Ovary (tissue), 10 donors: ENCODE measurements at places on chromosomes 4 and X.
A peak's percentile ranks its signal among the peaks of the same experiment; 100 is the strongest.

GRCh38 chr4:34245276-34245675 is 1999.0 kb downstream of the ARAP2 start:
- no peak overlapping the region for H3K4me3 ChIP-seq
- no peaks in the 10 kb centered on the region for H3K4me1 ChIP-seq
- DNase-seq = no peak
- H3K27ac ChIP-seq = no peak overlapping the region
- H3K27me3 ChIP-seq = no peaks in the 10 kb centered on the region
- no peaks in the 10 kb centered on the region for H3K36me3 ChIP-seq

DNA sequence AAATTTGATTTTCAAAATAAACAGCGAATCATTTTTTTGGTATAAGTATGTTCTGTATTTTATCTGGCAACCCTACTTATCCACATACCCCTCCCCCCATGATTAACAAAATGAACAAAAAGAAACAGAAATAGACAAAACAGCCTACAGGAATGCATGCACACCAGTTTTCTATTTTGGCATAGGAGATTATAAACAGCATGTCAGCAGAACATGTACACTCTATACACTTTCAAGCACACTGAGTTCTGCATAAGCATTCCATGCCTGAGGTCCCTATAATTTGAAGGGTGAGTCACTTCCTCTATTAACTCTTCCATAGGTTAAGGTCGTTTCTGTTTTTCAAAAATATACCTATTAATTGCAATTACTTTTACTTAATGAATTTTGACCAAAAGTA is 28.0 kb upstream of the ZNF280C start:
- no peaks in the 10 kb centered on the region for H3K36me3 ChIP-seq
- H3K4me1 ChIP-seq = no peaks in the 10 kb centered on the region
- no peak overlapping the region for H3K4me3 ChIP-seq
- H3K27ac ChIP-seq = no peak overlapping the region

GRCh38 chr4:7933651-7934510 is 5.8 kb downstream of the AFAP1 start:
- no peak for DNase-seq
- H3K4me1 ChIP-seq = peaks cover 7% of the 10 kb centered on the region
- H3K4me3 ChIP-seq = no peak overlapping the region
- no peaks in the 10 kb centered on the region for H3K27me3 ChIP-seq

DNA sequence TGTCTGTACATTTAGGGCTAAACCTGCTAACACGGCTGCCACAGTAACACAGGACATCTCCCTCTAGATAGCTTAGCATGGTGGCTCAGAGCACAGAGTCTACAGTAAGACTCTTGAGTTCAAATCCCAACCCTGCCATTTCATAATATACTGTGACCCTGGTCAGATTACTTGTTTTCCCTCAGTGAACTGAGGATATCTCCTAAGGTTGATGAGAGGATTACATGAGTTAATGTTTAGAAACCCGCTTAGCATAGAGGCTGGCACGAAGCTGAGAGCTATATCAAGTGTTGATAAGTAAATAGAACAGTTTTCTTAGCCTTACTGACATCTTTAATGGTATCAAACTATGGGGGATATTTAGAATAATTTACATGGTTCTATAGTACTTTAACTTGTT is 37.2 kb downstream of the CASP3 start:
- no peaks in the 10 kb centered on the region for H3K27me3 ChIP-seq

- H3K36me3 ChIP-seq = no peaks in the 10 kb centered on the region
- H3K4me1 ChIP-seq = no peaks in the 10 kb centered on the region
- no peaks in the 10 kb centered on the region for H3K27me3 ChIP-seq
- H3K4me3 ChIP-seq = no peak overlapping the region
Observed at GRCh38 chrX:34325460-34325859, 193.3 kb upstream of the FAM47A start.

DNA sequence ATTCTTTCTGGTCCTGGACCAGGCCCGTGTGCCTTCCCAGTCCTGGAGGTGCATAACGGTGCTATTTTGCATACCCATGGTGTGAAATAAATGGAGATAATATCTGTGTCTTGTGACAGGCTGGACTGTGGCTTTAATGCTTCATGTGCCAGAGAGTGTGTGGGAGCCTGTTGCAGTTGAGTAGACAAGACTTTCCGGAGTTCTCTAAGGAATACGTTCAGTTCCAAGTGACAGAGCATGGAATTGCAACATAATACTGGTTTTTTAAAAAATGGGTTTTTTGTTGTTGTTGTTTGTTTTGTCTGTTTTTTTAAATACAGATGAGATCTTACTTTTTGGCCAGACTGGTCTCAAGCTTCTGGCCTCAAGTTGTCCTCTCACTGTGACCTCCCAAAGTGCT is 74.0 kb downstream of the HPRT1 start:
- no peaks in the 10 kb centered on the region for H3K27me3 ChIP-seq
- no peak overlapping the region for H3K4me3 ChIP-seq
- no peak overlapping the region for H3K27ac ChIP-seq
- H3K36me3 ChIP-seq = no peaks in the 10 kb centered on the region

GRCh38 chr4:10697086-10697485 is 12.5 kb upstream of the CLNK start:
- no peaks in the 10 kb centered on the region for H3K27me3 ChIP-seq
- DNase-seq = no peak
- peaks cover 7% of the 10 kb centered on the region for H3K4me1 ChIP-seq
- no peak overlapping the region for H3K27ac ChIP-seq

DNA sequence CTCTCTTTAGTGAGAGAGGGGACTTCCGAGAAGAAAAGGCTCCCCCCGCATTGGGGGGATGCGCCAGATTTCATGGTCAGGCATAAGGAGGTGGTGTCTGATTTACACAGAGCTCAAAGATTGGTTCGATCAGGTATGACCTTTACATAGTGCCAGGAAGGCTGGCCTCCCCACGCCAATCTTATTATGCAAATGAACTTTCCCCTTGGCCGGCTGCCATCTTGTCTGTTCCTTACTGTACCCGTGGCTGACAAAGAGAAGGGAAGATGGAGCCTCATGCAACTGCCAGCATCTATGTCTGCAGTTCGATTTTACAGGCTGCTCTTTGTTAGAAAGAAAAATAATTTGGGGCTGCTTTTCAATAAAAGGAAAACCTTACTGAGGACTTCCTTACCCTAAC is 197.2 kb downstream of the GPM6A start:
- no peaks in the 10 kb centered on the region for H3K27me3 ChIP-seq
- H3K27ac ChIP-seq = no peak overlapping the region
- no peaks in the 10 kb centered on the region for H3K36me3 ChIP-seq
- no peak for DNase-seq

DNA sequence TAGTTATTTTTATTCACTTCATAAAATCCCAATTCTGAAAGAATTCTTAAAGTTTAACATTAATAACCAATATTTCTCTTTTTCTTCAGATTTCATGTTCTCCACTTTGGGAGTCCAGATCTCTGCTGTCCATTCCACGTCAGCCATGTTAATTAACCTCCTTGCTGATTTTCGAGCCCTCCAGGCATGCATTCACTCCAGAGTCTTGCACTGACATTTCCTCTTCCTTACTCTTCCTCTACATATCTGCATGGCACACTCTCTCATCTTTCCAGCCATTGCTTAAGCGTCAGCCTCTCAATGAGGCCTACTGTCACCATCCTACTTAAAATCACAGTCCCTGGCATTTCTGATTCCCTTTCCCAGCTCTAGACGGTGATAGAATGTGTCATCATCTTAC is 144.8 kb downstream of the MAD2L1 start:
- no peak overlapping the region for H3K27ac ChIP-seq
- H3K27me3 ChIP-seq = no peaks in the 10 kb centered on the region
- H3K36me3 ChIP-seq = no peaks in the 10 kb centered on the region
- no peak overlapping the region for H3K4me3 ChIP-seq

DNA sequence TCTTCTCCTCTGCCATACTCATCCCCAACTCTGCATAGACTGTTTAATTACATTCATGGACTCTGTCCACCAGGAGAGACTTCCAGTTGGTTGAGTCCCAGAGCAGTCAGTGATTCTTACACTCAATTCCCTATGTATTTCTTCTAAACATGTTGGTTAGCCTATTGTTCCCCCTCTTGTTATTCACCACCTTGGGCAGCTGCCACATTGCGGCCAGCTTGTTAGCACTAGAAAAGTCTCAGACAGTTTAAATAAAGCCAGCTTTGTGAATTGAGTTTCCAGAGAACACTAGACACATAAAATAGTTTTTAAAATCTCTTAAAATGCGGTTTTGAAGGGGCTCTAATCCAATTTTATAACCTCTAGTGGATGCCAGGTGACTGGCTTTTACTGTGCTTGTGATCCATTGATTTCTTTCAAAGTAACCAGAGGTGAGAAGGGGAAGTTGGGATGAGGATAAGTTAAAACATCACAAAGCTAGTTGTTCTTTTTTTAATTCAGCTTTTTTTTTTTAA is 827.7 kb downstream of the FSTL5 start:
- H3K27me3 ChIP-seq = no peaks in the 10 kb centered on the region
- no peaks in the 10 kb centered on the region for H3K36me3 ChIP-seq
- no peak overlapping the region for H3K27ac ChIP-seq

DNA sequence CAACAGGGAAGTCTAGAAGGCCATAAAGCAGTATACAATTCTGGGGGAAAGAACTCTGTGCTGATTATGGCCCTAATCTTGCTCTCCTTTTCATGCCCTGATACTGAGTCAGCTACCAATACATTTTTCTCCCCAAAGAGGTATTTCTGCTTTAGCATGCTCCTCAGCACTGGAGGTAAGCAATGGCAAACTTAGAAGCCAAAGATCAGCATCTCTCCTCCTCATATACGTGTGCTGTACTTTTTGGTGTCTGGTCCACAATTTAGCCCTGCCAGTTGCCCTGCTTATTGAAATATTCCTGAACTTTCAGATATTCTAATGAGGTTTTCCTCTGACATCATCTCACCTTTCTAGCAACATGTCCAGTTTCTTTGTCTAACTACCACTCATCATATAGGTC is 226.2 kb downstream of the FSTL5 start:
- no peaks in the 10 kb centered on the region for H3K4me1 ChIP-seq
- DNase-seq = no peak
- H3K4me3 ChIP-seq = no peak overlapping the region

- no peak overlapping the region for H3K27ac ChIP-seq
- DNase-seq = no peak
- no peaks in the 10 kb centered on the region for H3K36me3 ChIP-seq
- no peaks in the 10 kb centered on the region for H3K27me3 ChIP-seq
- H3K4me3 ChIP-seq = no peak overlapping the region
Observed at GRCh38 chr4:15659768-15660570, 4.8 kb upstream of the FBXL5 start.

DNA sequence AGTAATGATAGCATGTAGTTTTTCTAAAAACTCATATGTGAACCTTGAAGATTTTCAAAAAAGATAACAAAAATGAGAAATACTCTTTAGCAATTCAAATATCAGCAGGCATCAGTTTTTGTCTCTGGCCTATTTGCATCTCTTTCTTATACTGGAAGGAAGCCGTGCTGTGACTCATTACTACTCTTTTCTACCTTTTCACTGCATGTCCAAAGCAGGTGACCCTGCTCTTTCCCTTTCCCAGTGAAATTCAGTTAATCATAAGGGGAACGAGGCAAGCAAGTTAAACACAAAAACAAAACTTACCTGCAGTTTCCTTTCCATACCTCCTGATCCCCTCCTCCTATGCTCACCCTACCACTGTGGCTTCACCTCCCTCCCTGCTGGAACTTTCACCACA is 9.3 kb downstream of the SPATA4 start:
- DNase-seq = no peak
- H3K27ac ChIP-seq = no peak overlapping the region
- no peak overlapping the region for H3K4me3 ChIP-seq
- peaks cover 1% of the 10 kb centered on the region for H3K4me1 ChIP-seq

GRCh38 chr4:123284168-123284567 is 112.4 kb upstream of the SPRY1 start:
- no peaks in the 10 kb centered on the region for H3K4me1 ChIP-seq
- DNase-seq = no peak
- H3K27ac ChIP-seq = no peak overlapping the region
- no peaks in the 10 kb centered on the region for H3K27me3 ChIP-seq
- H3K36me3 ChIP-seq = no peaks in the 10 kb centered on the region

DNA sequence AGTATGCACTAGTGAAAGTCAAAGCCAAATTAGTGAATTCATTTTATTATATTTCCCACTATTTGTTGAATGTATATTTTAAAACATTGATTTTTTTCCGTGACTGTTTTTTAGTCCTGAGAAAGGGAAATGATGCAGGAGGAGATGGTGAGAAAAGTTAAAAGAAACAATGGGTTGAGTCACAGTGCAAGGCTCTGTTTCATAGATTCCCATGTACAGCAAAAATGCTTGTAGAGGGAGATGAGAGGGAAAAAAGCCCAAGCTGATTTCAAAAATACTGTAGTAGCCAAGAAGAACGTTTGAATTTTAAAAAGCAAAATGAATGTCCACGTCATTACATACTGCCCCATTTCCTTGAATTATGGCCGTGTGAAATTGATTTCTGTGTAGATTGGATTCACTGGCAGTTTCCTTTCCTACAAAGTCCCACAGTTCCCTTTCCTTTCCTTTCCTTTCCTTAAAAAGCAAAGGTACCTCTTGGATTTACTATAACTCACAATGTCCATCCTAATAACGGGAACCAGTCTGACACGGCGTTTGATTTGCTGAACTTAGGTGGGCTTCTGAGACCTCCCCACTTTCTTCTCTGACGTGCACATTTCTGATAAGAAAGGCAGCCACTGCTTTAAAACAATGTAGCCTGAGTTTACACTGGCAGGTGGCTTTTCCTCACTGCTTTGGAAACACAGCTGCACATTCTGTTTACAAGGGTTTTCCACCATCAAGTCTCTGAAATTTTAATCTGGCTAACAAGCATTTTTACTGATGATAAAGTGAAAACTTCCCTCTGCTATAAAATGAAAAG is 63.7 kb downstream of the SPCS3 start:
- no peaks in the 10 kb centered on the region for H3K36me3 ChIP-seq
- H3K27me3 ChIP-seq = no peaks in the 10 kb centered on the region
- DNase-seq = no peak
- H3K27ac ChIP-seq = no peak overlapping the region
- peak overlapping the region; percentile 16 for H3K4me3 ChIP-seq
- peaks cover 2% of the 10 kb centered on the region for H3K4me1 ChIP-seq

DNA sequence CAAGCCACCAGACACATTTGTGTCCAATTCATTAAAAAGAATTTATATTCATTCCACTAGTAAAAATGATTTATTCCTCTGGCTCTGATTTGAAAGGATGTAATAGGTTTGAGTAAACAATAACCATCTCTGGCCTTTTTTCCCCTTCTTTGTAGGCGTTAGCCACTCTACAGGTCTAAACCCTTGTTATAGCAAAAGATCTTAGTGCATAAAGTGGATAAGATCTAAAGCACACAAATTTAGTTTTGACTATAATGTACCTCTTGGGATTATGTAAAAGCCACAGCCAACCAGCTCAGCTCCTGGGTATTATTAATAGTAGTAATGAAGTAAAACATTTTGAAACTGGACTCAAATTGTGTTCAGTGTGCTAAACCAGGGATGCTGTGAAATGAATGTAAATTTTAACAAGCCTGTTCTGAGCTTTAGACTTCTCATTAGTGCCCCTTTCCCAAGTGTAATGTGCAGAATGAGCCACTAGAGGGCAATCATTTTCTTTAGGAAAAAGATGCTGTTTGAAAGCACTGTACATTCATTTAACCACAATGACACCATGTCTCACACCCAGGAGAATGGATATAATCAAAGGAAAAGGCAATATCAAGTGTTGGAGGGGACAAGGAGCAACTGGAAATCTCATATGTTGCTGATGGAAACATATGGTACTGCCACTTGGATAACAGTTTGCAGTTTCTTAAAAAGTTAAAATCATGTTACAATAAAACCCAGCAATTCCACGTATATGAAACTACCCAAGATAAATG is 69.7 kb downstream of the KLHL8 start:
- H3K27me3 ChIP-seq = no peaks in the 10 kb centered on the region
- H3K36me3 ChIP-seq = no peaks in the 10 kb centered on the region
- no peak overlapping the region for H3K4me3 ChIP-seq
- no peak overlapping the region for H3K27ac ChIP-seq
- no peaks in the 10 kb centered on the region for H3K4me1 ChIP-seq
- peak; percentile 47 for DNase-seq
